ENCODE measurements at places on chromosomes 1 and 21.
A peak's percentile ranks its signal among the peaks of the same experiment; 100 is the strongest.

- no peak for DNase-seq
Observed at GRCh38 chr21:15031790-15032357, 32.9 kb downstream of the NRIP1 start.

GRCh38 chr21:41121785-41122415 is 46.1 kb upstream of the BACE2 start:
- DNase-seq: no peak

DNA sequence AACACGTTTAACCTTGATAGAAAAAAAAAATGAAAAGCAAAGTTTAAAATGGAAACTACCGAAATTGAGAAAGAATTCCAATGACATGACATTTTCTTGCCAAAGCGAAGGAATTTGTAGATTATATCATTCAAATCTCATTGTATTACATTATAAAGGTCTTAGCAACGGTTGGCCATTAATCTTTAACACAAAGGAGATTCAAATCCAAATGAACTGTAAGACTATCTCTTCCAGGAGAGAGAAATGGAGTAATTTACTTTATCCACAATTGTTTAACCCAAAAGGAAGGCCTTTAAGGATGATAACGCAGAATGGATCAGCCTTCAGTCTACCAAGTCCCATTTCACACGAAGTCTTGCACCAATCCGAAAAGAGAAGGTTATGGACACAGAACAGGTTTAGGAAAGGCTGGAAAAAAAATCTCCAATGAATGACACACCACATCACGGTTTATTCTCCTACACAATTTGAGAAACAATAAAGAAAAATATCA is 1.5 kb downstream of the ENAH start:
- no peak for DNase-seq

DNA sequence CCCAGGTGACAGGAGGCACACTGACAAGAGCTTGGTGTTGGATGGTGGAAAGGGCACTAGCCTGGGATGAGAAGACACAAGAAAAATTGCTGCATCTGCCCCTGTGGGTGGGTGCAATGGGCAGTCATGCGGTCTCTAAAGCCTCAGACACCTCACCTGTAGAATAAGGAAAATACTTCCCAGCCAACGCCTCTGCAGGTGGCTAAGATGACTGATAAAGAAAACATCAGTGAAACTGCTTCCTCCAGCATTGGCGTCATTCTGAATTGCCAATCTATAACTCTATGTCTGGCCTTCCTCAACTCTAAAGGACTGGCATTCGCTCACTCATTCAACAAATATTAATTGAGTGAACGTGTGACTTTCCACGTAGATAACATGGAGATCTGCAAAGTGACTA is 100.4 kb upstream of the F3 start:
- DNase-seq: no peak

GRCh38 chr21:44828362-44829056 is 10.6 kb upstream of the SUMO3 start:
- DNase-seq: no peak

- no peak for DNase-seq
Observed at GRCh38 chr1:8891401-8891800, 12.9 kb upstream of the ENO1 start.

- DNase-seq: no peak
Observed at GRCh38 chr1:39080831-39081270, 54.7 kb downstream of the NDUFS5 start.

GRCh38 chr1:234409328-234409727 is 36.1 kb downstream of the COA6 start:
- no peak for DNase-seq

DNA sequence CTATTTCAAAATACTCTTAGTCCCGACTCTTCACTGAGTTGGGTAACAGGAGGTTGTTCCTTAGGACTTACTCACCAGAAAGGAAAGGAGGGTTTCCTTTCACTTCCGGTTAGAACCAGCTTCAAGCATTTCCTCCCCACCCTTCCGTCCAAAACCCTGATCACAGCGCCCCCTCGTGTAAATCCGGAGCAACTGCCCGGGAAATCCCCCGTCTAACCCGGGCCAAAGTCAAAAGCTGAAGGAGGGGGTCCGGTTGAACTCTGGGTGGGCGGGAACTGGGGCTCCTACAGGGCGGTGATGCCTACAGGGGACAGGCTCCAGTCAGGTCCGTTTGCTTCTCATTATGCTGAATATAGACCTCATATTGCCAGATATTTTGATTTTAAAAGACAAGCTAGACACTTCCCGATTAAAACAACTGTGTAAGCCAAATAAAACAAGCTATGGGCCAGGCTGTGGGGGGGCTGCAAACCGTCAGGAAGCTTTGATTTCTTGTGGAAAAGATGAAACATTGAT is 15.0 kb upstream of the MTARC2 start:
- peak; percentile 53 for DNase-seq

DNA sequence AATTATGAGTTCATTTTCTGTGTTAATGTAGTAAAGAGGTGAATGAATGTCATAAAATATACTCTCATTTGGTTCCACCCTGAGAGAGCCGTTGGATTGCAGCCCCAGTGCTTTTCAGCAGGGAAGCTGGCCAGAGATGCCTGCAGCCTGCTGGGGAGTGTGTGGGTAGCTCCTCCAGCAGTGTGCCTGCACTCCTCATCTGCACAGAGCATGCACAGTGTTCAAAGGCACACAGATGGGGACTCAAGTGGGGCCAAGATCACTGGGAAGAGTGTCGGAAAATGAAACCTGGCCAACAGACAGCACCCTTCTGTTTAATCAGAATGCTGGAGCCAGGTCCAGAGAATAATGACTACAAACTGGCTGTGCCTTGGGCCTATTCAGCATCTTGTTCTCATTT is 206.8 kb downstream of the ST6GALNAC3 start:
- no peak for DNase-seq

- no peak for DNase-seq
Observed at GRCh38 chr1:12435639-12436344, 182.2 kb downstream of the DHRS3 start.

DNA sequence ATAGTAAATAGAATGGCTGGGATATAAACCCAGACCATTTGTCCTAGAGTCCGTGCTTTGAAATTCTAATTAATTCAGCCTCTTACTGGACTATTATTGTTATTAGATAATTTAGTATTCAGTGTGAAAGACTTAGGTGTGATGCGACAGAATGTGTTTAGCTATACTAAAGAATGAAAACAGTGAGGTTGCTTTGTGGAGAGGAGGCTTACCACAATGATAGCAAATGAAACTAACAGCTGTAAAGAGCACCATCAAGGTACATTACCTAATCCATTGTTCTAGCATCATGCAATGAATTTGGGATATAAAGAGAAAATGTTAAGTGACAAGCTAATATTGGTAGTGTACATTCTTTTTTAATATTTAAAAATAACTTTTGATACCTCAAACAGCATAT is 911.1 kb downstream of the KCNT2 start:
- no peak for DNase-seq

DNA sequence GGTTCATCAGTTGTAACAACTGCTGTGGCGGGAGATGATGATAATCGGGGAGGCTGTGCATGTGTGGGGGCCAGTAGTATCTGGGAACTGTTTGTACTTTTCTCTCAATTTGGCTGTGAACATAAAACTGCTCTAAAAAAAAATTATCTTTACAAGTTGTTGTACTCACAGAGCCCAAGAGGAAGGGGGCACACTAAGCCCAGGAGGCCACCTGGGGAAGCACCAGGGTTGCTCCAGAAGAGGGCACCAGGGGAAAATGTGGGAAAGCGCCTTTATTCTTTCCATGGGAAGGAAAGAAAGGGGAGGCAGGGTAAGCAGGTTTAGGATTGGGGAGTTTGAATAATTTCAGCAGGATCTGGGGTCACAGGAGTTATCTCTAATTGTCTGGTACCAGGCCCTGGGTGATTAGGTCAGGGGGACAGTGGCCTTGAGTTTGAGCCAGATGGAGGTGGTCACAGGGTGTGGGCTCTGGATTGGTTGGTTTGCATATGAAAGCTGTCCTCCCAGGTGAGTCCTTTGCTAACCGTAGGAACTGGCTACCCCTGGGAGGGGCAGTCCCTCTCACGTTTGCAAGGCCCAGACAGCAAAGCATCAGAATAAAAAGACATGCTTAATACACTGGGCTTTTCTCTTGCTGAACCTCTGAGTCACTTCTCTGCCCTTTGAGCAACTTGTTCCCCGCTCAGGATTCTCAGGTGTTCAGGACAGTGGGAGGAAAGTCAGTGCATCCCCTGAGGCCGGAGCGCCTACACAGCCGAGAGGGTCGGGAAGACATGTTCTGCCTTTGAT is 11.2 kb downstream of the MYOC start:
- DNase-seq: no peak

- DNase-seq: no peak
Observed at GRCh38 chr1:6235296-6235677, 477 bp downstream of the ICMT start.

DNA sequence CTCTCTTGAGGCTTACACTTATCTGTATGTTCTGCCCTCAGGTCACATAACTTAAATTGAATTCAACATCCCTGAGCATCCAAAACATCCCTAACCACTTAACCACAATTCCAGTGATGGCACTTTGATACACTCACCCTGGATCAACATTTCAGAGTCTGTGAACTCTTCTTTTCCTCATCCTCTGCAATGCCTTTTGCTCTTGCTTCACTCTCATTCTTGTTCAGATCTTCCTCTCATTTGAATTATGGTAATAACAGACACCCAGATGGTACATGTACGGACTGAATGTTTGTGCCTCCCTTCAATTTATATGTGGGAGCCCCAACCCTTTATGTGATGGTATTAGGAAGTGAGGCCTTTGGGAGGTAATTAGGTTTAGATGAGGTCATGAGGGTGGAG is 33.4 kb downstream of the PTGER3 start:
- DNase-seq: no peak

DNA sequence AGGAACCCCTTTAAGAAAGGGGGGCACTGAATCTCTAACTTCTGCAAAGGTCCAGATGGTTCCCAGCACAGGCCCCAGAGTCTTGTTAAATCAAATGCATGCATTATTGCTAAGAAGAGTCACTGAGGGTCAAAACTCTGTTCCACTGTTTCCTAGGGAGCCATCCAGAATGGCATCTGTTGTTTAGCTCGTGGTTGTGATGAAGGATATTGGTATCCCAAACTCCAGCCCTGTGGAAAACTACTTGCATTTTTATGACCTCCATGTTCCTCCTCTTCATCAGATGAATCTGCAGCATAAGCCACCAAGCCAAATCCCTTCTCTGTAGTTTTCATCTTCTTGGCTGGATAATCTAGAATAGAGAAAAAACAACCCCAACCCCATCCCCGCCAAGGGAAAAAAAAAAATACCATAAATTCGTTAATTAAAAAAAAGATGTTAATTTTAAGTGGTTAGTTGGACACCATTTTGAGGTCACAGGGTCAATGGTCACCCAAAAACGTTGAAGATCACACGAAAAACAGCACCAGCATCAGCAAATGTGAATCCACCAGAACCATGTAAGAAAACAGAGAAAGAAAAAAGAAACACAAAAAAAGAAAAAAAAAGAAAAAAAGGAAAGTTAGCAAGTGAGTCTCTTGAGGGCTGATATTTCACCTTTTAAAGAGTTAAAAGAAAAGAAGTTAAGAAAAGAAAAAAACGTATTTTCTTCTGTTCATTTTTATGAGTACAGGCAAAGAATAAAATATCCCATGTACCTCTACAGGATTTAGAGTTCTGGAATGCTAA is 3.0 kb upstream of the RIT1 start:
- DNase-seq: no peak

GRCh38 chr21:29462479-29462878 is 163.8 kb downstream of the BACH1 start:
- no peak for DNase-seq

GRCh38 chr1:156766298-156767100 is 836 bp upstream of the PRCC start:
- no peak for DNase-seq

DNA sequence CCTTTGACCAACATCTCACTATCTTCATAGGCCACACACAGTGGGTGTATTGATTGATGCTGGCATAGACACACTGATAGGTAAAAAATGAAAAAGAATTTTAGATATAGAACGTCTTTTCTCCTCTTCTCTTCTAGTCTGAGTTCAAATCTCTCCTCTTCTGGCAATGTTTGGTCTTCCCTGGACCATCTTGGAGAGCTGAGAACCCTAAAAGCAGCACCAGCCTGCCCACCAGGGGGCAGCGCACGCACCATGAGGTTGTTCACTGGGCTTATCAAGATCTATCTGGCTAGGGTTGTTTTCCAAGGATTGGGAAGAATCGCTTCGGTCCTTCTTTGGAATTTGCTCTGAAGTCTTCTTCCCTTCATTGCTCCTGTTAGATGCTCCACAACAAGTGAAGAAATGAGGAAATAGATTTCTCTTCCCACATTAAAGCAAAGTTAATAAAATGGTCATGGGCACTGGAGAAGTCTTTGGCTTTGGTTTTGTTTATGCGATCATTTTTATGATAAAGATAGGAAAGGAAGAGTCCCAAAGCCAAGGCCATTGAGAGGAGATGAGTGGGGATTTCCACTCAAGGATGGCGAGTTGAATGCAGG is 104.0 kb upstream of the OLIG2 start:
- no peak for DNase-seq

DNA sequence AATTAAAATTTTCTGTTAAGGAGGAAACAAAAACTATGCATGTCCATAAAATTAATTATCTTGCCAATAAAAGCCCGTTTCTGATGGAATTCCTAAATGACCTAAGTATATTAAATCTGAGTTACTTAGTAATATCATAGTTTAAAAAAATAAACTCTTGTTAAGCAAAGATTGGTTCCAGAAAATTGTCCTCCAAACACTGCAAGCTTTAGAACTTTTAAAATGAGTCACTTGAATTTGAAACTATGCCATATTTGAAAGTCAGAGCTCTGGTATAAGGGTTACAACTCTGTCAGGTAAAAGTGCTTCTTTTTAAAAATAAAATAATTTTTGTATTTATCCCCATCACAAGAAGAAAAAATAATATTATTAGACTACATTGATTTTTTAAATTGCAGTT is 409.5 kb downstream of the PLPP3 start:
- no peak for DNase-seq

GRCh38 chr1:203117611-203118575 is 9.6 kb upstream of the ADORA1 start:
- no peak for DNase-seq

- DNase-seq: no peak
Observed at GRCh38 chr1:22290611-22291010, 147.7 kb upstream of the WNT4 start.

DNA sequence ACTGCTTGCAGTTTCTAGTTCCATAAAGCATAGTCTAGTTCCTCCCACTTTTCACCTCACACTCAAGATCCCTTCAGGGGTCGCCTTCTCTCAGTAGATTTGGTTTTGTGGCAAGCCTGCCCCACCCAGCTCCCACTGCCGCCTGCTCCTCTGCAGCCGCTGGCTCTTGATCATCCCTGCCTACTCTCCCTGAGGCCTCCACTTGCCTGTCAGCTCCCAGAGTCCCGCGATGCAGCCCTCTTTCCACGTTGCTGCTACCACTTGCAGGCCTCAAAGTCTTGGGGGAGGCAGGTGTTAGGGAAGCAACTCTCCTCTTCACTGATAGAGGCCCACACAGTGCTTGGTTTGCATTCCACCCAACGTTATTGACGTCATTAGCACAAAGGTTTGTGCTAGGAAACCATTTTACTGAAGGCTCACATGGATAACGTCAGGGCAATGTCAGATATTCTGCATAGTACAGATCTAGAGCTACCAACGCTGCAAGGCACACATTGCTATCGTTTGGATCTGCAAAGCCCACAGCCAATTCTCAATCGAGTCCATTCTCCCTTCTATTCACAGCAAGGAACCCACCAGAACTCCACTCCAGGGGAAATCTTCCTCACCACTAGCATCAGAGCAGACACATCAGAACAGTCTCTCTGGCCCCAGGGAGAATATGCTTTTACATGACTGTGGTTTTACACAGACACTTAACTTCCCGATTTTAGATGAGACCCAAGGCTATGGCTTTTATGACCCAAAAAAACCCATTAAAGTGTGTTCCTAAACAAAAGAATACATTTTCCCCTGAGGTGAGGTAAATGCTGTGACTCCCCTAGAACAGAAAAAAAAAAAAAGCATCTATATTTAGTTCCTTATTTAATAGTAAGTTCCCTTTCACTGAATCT is 519.5 kb upstream of the CAMK1G start:
- no peak for DNase-seq
